ENCODE measurements at places on chromosomes 16 and 17.

DNA sequence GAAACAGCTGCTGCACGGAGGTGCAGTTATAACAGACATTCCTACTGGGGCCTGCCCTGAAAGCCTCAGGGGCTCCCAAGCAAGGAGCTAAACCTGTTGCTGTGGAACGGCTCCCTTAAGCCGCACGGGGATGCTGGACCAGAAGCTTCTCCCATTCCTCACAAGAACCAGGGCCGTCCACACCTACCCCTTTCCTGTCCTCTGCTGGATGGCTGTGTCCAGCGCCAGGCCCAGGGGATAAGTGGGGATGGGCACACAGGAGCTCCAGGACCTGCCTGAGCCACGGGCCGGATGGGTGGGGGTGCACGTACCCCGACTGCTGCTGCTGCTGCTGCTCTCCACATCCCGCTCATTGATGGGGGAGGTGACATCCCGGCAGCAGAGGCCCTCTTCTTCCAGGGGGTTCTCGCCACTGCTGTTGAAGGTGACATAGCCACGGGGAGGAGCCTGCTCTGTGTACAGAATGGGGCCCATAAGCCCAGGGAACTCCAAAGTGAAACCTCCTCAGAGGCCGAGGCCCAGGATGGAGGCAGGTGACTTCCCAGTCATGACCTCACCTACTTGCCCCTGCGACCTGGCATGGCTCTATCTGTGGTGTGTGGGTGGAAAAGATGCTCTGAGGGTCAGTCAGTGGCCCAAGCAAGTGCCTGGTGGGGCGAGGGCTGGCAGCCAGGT is 8.6 kb downstream of the NUDT16L1 start:
- no peak for DNase-seq

DNA sequence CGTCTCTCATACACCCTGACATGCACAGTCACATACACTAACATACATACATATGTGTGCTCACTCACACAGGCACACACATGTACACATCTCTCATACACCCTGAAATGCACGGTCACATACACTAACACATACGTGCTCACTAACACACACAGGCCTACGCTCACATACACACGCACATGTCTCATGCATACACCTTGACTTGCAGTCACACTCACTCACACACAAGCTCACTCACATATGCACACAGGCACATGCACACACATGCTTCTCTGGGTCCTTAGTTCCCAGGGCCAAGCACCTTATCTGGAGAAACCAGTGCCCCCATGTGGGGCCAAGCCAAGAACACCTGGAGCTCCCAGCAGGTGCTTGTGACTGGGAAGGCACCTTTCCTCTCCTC is 240.3 kb downstream of the RBFOX3 start:
- DNase-seq = no peak

DNA sequence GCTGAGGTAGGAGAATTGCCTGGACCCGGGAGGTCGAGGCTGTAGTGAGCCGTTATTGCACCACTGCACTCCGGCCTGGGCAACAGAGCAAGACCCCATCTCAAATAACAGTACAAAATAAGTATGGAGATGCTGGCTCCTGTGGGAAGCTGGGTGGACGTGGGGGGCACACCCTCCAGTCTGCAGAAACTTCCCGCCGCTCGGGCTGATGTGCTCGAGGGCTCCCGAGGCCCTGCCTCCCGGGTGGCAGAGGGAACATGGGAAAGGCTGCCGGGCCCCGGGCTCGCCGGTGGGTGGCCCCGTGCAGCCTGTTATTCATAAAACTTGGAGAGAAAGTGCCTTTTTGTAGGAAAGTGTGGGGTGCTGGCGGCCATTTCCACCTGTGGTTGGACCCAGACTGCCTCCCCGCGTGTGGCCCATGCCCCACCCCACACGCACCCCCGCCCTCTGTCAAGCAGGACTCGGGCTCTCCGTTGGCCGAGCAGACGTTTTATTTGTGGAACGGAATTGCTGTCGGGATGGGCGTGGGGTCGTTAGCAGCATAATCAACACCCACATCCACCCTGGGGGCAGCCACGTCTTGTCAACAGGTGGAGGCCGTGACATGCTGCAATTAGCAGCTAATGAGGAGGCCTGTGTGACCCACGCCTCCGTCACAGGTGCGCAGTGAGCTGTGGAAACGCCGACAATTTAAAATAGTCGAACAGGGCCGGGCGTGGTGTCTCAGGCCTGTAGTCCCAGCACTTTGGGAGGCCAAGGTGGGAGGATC is 7.4 kb upstream of the CIAO3 start:
- DNase-seq = no peak

- DNase-seq = no peak
Observed at GRCh38 chr16:3175157-3176093, 12.6 kb upstream of the OR1F1 start.

DNA sequence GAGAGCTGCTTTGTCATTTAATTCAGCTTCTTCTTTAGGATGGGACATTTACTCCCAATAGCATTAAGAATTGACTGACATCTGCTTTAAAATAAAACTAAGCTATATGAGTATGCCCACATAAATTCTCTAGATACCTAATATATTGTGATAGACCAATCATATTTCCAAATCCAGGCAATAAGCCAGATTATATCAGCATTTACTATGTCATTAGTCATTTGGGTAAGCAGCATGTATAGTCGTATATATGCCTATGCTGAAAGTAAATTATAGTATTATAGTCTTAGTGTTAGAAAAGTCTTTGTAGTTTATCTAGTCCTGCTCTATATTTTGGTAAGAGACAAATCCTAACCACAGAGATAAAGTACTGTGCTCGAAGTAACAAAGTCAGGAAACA is 958.1 kb downstream of the KCNJ2 start:
- DNase-seq = no peak

DNA sequence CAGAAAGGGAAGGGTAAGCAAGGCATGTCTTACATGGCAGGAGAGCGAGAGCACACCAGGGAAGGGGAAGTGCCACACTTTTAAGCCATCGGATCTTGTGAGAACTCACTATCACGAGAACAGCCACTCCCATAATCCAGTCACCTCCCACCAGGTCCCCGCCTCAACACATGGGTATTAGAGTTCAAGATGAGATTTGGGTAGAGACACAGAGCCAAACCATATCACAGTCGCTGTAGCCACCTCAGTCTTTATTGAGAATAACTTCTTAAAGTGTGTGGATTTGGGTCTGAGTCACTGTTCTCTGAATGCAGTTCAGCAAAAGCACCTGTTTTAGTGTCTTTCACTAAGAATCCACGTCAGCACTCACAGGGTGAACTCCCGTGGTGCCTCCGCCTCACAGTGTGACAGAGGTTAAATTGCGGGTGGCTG is 195.2 kb upstream of the CHMP6 start:
- DNase-seq = no peak

DNA sequence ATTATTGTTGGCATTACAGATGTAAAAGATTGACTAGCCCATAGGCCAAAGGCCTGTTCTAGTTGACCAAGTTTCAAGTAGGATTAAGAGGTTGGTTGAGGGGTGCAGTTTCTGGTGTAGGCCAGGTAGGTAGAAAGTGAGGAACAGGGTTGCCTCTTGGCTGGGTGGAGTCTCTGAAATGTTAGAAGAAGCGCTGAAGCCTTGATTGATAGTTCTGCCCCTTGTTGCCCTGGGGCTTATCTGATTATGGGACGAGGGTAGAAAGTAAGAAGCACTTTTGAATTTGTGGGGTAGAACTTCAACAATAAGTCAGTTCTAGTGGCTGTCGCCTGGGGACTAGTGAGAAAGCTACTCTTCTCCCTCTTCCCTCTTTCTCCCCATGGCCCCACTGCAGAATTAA is 6.2 kb downstream of the BCL6B start:
- DNase-seq = no peak

DNA sequence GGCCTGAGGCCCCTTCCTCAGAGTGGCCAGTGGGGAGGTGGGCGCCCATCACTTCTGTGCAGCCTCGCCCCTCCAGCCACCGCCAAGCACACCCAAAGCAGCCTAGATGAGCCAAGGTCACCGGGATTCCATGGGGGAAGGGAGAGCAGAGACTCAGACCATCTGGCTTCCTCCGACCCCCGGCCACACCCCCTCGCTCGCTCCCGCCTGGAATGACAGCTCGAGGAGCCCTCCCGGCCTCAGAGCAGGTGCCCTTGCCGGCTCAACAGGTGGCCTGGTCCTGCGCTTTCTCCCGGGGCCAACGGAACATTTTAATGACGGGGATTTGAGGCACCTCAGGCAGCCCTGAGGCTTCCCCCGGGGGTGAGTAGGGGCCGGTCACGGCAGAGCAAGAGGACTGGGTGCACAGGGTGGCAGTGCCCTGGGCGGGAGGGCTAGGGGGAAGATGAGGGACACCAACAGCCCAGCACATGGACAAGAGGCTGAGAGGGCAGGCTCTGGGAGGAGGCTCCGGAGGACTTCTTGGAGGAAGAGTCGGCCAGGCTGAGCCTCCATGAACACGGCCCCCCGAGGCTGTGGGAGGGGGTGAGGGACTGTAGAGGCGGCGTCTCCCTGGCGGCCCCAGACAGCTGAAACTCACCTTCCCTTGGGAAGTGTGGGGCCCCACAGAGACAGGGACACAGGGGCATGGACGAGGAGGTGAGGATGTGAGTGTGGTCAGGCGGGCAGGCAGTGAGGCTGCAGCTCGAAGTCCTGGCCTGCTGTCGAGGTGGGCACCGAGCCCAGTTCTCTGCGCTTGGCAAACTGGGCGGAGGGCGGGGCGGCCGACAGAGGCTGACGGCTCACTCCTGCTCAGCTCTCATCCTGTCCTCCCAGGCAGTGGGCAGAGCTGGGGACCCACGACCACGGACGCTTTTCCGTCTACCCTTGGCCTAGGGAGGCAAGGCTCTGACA is 12.5 kb upstream of the C1QTNF8 start:
- no peak for DNase-seq
